Omental fat pad (tissue), 4 donors: ENCODE measurements at places on chromosomes 16 and 17.

GRCh38 chr17:11300738-11301137, 59.7 kb downstream of the SHISA6 start:
- no peak for DNase-seq

GRCh38 chr17:82849076-82849945, 9.5 kb upstream of the ZNF750 start:
- DNase-seq: no peak

DNA sequence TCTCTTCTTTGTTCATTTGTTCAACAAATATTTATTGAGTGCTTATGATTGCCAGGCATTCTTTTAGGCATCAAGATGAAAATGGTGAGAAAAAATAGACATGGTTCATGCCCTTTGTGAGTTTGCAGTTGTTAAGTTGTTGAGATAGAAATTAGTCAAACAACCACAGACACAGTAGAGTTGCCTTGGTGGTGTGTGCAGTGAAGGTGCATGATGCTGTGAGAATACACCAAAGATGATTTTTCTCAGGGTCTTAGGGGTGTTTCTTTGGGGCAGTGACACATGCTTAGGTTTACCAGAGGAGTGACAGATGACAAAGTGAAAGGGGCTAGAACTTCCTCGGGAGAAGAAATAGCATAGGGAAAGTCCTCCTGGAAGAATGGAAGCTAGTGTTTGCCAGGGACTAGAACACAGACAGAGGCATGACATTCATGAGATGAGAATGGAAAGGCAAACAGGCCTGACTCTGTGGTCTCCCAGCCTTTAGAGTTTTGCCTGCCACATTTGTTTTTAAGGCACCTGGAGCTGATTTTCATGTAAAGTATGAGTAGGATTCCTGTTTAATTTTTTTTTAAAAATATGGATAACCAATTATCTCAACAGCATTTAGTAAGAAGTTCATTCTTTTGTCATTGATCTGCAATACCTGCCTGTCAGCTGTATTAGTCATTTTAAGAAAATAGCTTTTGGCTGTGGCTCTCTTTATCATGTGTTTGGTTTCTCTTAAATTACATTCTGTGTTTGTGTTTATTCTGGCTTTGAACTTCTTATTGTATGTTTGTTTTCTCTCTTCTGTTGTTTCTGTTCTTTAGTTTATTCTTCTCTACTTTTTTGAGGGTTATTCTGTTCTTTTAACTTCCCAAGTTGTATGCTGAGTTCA, 36.6 kb downstream of the CYLD start:
- no peak for DNase-seq

- DNase-seq: no peak
Observed at GRCh38 chr17:55278173-55278961, 13.6 kb downstream of the HLF start.

DNA sequence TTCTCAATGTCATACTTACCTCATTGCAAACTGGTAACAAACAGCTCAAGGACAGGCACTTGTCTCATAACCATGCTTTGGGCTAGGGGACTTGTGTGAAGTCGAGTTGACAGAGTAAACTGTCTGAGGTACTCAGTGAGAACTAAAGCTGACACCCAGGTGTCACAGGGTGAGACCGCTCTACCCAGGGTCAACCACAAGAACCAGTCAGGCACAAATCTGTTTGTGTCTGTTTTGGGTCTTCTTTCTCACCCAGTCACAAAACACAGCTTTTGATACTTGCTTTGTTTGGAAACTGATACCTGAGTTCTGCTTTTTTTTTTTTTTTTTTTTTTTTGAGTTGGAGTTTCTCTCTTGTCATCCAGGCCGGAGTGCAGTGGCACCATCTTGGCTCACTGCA, 161.1 kb downstream of the STX8 start:
- DNase-seq: no peak

DNA sequence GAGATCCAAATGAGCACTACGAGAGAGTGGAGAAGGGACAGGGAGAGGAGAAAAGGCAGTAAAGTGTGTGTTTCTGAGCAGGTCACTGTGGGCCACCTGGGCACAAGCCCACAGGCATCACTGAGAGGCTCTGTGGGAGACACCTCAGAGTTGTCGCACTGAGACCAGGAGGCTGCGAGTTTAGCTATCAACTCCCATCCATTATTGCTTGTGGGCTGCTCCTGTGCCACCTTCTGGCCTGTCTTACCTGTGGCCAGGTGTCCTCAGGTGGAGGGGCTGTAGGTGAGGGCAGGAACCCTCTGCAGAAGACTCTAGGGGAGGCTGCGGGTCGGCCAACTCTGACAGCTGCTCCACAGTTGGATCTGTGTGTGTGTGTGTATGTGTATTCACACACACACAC, 2.5 kb upstream of the PRR29 start:
- DNase-seq: no peak

GRCh38 chr16:70428178-70428998, 10.5 kb downstream of the ST3GAL2 start:
- peak; percentile 82 for DNase-seq

- DNase-seq: no peak
Observed at GRCh38 chr16:48318630-48319029, 66.6 kb downstream of the SIAH1 start.

DNA sequence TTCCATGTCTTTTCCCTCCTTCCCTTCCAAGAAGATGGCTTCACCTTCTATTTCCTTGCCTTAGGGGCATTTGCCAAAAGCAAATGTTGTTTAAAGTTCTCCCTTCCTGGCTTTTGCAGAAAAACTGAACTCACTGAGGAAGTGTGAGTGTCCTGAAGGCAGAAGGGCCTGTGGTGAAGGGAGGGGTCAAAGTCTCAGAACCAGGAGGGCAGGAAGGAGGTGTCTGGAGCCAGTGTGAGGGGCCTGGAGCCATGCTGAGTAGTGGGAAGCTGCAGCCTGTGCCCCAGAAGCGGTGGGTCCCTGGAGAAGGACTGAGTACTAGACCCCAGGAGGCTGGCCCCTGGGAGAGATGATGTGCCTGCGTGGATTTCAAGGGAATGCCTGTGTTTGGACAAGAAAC, 23.8 kb upstream of the SUPT4H1 start:
- DNase-seq: no peak

GRCh38 chr16:85413691-85414663, 199.1 kb upstream of the GSE1 start:
- DNase-seq: no peak

DNA sequence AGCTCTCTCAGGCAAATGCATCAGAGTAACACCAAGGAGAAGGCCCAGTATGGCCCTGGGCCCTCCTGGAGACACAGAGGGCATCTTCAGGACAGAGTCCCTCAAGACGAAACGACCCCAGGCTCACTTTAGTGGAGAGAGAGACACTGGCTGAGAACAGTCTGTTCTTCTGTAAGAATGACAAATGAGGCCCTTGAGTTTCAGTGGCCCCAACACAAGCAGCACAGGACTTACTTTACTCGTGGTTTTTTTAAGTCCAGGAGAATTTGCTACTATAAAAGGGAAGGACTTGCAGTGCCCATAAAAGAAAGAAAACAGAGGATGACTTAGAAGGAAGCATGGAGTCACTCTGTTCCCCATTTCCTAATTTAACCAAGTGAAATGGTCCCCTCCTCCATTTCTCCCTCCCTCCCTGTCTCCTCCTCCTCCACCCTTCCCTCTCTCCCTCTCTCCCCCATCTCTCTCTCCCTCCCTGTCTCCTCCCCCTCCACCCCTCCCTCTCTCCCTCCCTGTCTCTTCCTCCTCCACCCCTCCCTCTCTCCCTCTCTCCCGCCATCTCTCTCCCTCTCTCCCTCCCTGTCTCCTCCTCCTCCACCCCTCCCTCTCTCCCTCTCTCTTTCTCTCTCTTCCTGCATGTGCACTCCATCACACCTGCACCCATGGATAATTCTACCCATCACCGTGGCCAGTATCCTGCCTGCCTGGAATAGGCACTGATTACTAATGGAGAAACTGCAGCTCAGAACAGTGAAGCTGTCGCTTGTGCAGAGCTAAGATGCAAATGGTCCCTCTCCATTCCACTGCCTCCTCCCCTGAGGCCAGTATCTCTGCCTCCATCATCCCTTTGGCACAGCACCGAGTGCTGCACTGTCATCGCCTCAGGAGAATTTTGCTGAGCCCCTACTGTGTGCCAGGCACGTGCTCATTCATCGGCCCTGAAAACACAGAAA, 47.3 kb upstream of the RBFOX3 start:
- no peak for DNase-seq

- DNase-seq: no peak
Observed at GRCh38 chr17:74816905-74817620, 40.9 kb upstream of the NAT9 start.

GRCh38 chr17:50603340-50603739, 31.3 kb upstream of the ABCC3 start:
- DNase-seq: no peak

DNA sequence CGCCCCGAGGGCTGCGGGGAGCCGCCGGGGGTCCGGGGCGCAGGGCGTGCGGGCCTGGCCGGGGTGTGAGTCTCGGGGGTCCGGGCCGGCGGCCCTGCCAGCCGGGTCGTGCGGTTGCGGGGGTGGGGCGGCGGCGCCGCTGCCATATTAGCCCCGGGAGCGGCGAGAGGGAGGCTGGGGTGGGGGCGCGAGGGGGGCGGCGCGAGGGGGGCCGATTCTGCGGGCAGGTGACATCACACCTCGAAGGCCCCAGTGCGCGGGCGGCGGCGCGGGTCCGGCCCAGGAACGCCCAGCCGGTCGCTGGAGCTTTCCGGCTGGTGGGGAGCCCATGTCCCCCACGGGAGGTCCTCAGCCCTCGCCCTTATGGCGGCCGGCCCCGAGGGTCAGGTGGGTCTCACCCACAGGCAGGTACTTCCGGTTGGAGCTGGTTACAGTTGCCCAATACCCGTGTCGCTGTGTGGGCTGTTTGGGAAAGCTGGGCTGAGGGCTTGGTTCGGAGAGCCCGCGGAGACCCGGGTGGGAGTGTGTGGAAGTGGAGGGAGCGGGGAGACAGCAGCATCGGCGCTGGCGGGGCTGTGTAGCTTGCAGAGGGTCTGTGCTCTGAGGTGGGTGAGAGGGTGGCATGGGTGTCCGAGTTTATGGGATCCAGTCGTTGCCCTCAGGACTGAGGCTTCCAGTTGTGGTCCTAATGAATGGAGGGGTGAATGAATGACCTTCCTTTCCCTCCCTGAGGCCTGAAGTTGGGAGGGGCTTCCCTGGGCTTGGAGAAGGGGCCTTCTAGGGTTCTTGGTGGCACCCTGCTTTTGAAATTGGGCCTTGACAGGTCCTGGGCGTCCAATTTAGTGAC, 804 bp downstream of the ATP6V0C start:
- DNase-seq: no peak

DNA sequence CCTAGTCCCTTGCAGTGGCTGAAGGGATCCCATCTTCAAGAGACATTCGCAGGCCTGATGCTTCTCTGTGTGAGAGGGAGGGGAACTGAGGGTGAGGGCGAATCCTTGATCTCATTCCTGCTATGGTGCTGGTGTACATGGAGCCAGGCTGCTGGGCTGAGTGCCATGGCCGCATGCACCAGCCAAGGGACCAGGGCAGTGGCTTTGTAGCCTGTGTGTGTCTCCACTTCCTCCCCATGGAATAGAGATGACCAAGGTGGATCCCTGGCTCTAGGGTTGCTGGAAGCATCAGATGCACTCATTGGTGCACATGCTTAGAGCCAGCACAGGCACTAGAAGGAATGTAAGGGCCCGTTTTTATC, 195.0 kb downstream of the FOXL1 start:
- no peak for DNase-seq

- no peak for DNase-seq
Observed at GRCh38 chr17:27458524-27458908, 2.3 kb downstream of the KSR1 start.

DNA sequence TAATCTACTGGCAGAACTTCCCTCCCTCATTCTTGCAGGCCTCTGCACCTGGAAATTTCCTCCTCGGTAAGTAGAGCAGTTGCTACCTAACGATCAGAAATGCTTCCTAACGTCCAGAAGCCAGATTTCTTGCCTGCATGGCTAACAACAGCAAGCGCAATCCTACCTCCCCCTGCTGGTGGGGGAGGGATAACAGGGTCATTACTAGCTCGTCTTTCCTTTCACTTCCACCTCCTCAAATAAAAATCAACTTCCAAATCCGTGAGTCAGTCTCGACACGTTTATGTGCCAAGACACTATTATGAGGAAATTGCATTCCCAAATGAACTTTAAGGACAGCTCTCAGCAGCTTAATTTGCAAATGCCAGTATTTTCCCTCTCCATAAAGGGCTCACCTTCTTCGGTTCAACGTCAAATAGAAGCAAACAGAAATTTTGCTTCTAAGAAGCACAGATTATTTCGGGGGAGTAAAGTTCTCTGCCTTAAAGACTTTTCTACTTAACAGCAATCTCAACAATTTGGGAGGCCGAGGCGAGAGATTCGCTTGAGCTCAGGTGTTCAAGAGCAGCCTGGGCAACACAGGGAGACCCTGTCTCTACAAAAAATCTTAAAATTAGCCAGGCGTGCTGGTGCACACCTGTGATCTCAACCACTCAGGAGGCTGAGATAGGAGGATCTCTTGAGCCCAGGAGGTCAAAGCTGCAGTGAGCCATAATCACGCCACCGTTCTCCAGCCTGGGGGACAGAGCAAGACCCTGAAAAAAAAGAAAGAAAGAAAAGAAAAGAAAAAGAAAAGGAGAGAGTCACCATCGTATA, 188.6 kb upstream of the PSMD7 start:
- no peak for DNase-seq

DNA sequence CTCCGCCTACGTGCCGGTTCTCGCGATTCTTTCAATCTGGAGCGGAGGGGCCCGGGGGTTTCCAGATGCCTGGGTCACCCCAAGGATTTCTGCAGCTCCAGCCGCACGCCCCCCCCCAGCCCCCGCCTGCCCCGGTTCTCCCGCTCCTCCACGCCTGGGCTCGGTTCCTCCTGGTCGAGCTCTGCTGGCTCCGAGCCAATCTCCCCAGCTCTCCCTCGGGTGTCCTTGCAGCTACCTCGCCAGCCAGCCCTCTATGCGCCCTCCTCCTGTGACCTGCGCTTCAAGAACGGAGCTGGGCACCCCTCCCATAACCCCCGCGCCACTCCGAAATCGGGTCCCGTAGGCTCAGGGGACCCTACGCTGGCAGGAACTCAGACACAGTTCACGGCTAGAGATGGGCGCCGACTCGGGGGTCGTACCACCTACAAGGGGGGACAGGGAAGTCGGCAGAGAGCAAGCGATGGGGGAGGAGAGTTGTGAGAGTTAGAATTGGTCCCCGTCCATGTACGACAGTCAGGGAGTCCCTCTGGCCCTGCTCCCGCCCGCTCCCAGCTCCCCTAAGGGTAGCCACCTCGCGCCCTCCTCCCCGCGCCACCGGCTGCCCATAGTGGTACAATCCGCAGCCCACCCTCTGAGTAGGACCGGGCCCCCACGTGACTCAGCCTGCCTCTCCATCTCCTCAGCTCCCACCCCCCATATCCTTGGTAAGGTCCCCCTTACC, 961 bp downstream of the FGF11 start:
- DNase-seq: peak; percentile 57

GRCh38 chr16:78647019-78647418, 547.6 kb downstream of the WWOX start:
- DNase-seq: no peak

- no peak for DNase-seq
Observed at GRCh38 chr16:10081201-10081940, 100.9 kb downstream of the GRIN2A start.

GRCh38 chr16:67917852-67918236, 13.8 kb downstream of the CTRL start:
- no peak for DNase-seq

GRCh38 chr17:41737680-41738023, 3.2 kb upstream of the HAP1 start:
- DNase-seq: no peak

- DNase-seq: no peak
Observed at GRCh38 chr16:995087-995486, 13.5 kb downstream of the SOX8 start.
